Ascending aorta (tissue), 2 donors: ENCODE measurements at places on chromosomes 16 and 17. TPM values are rescaled to one million over a fixed set of nuclear protein-coding genes. Genes with fewer than 3 reads are reported as not detected.

DNA sequence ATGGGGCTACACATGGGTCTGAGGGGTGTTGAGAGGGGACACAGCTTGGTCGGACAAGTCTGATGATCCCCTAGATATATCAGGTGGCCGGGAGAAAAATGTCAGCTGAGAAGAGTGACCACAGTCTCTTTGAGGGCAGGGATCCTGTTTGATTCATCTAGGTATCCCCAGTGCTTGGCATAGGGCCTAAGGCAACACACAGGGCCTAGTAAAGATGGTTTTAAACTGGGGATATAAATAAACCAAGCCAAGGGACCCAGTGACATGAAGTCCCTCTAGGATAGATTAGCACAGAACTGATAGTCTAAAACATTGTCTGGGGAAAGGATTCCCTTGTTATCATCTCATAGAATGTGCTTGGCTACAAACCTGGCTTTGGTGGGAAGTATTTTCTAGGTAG is 1.4 kb downstream of the ERCC4 start:
- DNase-seq: no peak

DNA sequence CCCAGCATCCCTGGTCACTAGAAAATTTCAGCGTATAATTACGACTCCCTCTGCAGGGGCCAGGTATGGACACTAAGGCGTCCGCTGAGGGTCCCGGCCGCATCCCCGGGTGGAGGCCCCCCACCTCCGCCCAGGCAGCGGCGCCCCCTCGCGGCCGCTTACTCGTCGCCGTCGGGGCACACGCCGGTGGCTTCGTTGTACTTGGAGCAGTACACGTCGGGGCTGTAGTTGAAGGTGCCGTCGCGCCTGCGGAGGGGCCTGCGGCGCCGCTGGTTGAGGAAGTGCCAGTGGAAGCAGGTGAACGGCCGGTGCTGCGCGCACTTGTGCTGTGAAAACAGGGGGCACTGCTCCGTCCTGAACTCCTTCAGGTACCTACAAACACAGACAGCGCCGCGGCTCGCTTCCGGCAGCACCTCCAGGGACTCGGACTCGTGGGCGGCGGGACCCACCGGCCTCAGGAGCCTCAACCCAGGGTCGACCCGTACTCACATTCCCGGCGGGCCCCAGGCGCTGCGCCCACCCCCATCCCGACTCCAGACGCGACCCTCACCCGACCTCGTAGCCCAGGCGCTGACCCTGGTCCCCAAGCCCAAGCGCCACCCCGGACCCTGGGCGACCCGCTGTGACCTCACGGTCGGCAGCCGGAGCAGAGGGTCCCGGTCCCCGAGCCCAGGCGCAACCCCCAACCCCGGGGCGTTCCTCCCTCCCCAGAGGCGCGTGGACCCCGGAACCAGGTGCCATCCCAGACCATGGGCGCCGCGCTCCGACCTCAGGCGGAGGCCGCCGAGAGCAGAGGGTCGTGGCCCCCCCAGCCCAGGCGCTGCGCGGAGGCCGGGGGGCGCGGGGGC is 596 bp downstream of the UNKL start:
- no peak for DNase-seq

DNA sequence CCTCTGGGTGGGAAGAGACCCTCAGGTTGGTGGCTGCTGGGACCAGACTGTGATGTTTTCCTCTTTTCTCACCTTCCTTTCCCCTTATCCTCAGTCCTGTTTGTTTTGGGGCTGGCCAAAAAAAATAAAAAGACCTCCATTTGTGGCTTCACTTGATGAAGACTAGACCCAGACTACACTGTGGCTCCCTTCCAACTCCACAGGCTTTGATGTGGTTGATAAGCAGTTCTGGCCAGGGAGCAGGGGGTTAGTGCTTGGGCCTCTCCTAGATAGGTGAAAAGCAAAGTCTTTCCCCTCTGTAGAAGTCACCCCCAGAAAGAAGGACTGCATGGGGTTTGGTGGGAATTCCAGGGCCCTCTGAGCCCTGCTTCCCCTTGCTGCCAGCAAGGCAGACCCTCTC is 11.2 kb upstream of the ADAM11 start:
- no peak for DNase-seq

GRCh38 chr16:14203166-14203565 is 132.0 kb downstream of the MRTFB start:
- no peak for DNase-seq

DNA sequence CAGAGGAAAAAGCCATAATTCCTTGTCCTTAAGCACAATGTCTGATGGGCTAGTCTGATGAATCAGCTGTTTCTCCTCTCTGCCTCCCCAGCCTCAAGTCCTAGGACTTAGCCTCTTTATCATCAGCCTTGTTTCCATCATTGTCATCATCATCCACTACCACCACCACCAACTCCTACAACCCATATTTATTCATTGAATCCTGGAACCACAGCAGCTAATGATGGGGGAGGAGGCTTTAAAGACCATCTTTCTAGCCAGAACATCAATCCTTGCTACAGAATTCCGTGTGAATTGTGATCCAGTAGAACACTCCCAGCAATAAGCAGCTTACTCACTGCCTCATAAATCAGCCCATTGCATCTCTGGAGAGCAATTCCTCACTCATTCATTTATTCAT is 97.6 kb upstream of the TMEM132E start:
- DNase-seq: no peak

DNA sequence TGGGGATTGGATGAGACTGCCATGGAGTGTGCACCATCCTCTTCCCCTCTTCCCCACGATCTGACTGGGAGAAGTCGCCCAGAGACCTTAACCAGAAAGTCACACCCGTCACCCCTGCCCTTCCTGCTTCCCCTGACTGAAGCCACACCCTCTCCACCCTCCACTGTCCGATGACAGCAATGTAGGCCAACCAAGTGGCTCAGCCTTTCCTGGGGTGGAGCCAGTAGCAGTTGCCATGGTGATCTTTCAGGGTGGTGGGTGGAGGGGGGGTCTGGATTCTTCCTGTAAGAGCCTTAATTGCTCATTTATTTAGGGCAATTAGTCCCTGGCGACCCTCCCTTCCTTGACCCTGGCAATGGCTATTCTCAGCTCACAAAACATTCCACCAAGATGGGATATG is 37.5 kb upstream of the PHB1 start:
- DNase-seq: no peak

- DNase-seq: no peak
These were observed 470 bp upstream of the CDK3 start for GRCh38 chr17:76000016-76000754.

The CKLF gene
- total RNA-seq: not detected
